ENCODE measurements at places on chromosomes 16 and 17. TPM values are rescaled to one million over a fixed set of nuclear protein-coding genes. Genes with fewer than 3 reads are reported as not detected.

DHRS7C gene
- total RNA-seq, result not detected

DNA sequence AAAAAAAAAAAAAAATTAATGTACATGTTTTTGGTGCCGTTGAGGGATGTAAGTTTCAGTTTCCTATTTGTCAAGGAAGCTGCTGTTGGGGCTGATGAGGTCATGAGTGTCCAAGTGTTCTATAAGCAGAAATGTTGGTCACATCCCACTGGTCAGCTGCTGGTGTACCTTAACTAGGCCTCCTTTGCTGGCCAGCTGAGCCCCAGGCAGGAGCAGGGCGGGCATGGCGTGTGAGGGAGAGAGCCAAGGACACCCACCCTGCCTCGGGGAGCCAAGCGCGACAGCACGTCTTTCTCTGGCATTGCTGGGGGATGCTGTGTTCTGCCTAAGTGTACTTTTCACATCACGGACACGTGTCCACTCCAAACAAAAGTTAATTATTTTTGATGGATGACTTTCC, 108.1 kb upstream of the CDC42EP4 start:
- DNase-seq, result no peak
- H3K27ac ChIP-seq, result no peak overlapping the region
- no peak overlapping the region for H3K4me3 ChIP-seq
- no peaks in the 10 kb centered on the region for H3K36me3 ChIP-seq
- H3K4me1 ChIP-seq, result no peaks in the 10 kb centered on the region
- H3K27me3 ChIP-seq, result no peaks in the 10 kb centered on the region

GPR142 gene
- total RNA-seq, result not detected

CRYM gene
- total RNA-seq, result not detected

RGS11 gene
- total RNA-seq, result not detected

GRCh38 chr17:64520359-64520758, 13.6 kb downstream of the CEP95 start:
- H3K27me3 ChIP-seq, result no peaks in the 10 kb centered on the region
- no peak overlapping the region for H3K27ac ChIP-seq
- no peak overlapping the region for H3K4me3 ChIP-seq
- H3K36me3 ChIP-seq, result peaks cover 29% of the 10 kb centered on the region
- peaks cover 9% of the 10 kb centered on the region for H3K4me1 ChIP-seq

DNA sequence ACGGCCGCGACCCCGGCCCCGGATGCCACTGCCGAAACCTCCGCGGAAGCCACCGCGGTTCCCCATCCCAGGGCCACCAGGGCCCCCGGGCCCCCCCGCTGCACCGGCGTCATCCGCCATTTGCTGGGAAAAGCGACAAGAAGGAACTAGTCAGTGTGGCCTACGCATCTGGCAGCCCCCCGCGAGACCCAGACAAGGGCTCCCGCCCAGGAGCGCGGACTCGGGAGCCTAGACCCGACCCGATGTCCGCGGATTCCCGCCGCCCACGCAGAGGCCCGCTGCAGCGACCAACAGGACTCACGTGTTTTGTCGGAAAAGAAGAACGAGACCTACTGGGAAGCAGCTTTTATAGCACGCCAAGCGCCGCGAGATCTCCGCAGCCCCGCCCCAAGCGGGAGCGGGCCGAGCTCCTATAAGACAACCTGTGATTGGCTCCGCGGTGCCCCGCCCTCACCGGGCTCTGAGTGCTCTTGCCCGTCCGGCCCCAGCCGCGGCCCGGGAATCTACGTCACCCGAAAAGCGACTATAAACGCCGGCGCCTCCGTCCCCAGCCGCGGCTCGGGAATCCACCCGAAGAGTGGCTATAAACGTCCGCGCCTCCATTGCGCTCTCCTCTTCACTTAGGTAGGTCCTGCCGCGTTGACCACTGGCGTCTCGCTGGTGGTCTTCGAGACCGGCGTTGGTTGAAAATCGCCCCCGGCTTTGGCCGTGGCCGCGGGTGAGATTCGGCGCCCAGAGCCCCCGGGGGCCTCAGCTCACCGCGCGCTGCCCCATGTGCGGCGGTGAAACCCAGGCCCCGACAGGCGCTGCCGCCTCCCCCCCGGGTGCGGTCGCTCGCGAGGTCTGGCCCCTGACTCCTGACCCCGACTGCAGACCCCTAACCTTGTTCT, at the start of gene RPS2:
Gene RPS2 (minus strand): TSS at position 321 of the 890 bp plus-strand sequence. CDS start 201 bp downstream, at position 120.
- H3K4me1 ChIP-seq, result peaks cover 33% of the 10 kb centered on the region
- no peaks in the 10 kb centered on the region for H3K27me3 ChIP-seq
- DNase-seq, result peak; percentile 99
- peak within 1 kb of the TSS; percentile 98 for H3K4me3 ChIP-seq
- peak within 1 kb of the TSS; percentile 96 for H3K27ac ChIP-seq

GRCh38 chr16:23354246-23354645, 52.1 kb downstream of the SCNN1B start:
- peaks cover 4% of the 10 kb centered on the region for H3K27me3 ChIP-seq
- no peak for DNase-seq
- no peak overlapping the region for H3K27ac ChIP-seq
- no peaks in the 10 kb centered on the region for H3K4me1 ChIP-seq
- no peak overlapping the region for H3K4me3 ChIP-seq

DNAH17 gene
- total RNA-seq, result 0.45 TPM

DNA sequence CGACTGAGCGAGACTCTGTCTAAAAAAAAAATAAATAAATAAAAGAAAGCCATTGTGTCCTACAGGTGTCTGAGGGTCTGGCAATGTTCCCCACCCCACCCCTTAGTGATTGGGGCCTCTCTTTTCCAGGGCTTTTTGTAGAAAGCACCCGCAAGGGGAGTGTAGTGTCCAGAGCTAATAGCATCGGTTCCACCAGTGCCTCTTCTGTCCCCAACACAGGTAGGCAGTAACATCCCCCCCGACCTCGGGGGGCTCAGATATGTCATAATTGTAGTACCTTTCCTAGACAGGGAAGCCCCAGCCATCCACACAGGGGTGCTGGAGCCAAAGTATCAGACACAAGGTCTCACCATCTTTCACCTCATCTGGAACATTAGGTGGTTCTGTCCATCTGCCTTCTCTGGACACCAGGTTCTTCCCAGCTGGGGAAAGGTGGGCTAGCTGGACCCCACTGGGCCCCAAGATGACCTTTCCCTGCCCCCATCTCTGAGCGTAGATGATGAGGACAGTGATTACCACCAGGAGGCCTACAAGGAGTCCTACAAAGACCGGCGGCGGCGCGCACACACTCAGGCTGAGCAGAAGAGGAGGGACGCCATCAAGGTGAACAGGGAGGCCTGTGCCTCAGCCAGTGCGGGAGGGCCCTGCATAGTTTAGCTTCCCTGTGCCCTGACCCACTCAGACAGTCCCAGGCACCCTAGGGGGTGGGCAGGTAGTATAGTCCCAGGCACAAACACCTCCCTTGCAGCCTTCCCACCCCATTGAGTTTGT, 1.6 kb downstream of the MLX start:
- no peak for DNase-seq
- H3K27ac ChIP-seq, result peak overlapping the region; percentile 93
- no peaks in the 10 kb centered on the region for H3K27me3 ChIP-seq
- H3K4me3 ChIP-seq, result peak overlapping the region; percentile 96
- H3K36me3 ChIP-seq, result peaks cover 63% of the 10 kb centered on the region
- H3K4me1 ChIP-seq, result peaks cover 46% of the 10 kb centered on the region

HOXB13 gene
- total RNA-seq, result not detected

DNA sequence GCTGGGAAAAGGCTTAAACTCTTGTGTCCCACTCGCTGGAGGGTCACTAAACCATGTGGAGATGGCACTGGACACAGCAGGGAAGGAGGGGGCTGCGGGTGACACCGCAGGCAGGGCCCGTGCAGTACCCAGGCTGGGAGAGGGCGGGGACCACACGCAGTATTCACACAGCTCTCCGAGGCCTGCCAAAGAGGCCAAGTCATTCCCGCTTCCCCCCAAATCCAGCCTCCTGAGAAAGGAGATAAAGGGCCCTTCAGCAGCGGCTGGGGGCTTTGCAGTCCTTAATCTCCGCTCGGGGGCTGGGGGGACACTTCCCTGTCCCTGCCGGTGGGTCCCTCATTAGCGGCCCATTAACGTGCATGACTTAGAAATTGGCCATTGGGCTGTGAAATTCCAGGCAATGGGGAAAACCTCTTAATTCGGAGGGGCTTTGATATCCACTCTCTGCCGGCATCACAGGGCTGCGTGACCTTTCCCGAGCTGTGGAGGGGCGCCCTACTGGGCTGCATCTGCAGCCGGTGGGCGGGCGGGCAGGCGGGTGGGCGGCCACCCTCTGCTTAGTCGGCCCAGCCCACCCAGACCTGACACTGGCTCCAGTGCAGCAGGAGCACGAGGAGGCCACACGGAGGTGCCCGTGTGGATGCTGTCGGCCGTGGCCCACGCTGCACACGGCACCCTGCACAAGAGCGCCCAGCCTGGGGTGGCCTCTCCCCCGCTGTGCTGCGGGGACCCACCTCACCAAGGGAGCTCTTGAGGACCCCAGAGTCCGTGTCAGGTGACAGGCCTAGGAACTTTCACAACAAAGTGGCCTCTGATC, 2.6 kb upstream of the SLC38A8 start:
- peaks cover 21% of the 10 kb centered on the region for H3K27me3 ChIP-seq
- H3K4me3 ChIP-seq, result no peak overlapping the region
- no peak for DNase-seq
- no peaks in the 10 kb centered on the region for H3K36me3 ChIP-seq
- H3K27ac ChIP-seq, result no peak overlapping the region

GRCh38 chr16:546909-547770, 13.1 kb upstream of the PRR35 start:
- H3K4me1 ChIP-seq, result no peaks in the 10 kb centered on the region
- peak; percentile 56 for DNase-seq
- no peak overlapping the region for H3K27ac ChIP-seq
- H3K27me3 ChIP-seq, result no peaks in the 10 kb centered on the region
- no peak overlapping the region for H3K4me3 ChIP-seq
- peaks cover 4% of the 10 kb centered on the region for H3K36me3 ChIP-seq

GRCh38 chr16:6958184-6958583, 374.5 kb upstream of the RBFOX1 start:
- H3K27ac ChIP-seq, result no peak overlapping the region
- H3K36me3 ChIP-seq, result no peaks in the 10 kb centered on the region
- no peaks in the 10 kb centered on the region for H3K27me3 ChIP-seq

- DNase-seq, result no peak
- peaks cover 1% of the 10 kb centered on the region for H3K27me3 ChIP-seq
- H3K36me3 ChIP-seq, result no peaks in the 10 kb centered on the region
- H3K27ac ChIP-seq, result no peak overlapping the region
- H3K4me1 ChIP-seq, result no peaks in the 10 kb centered on the region
These were observed 271.5 kb downstream of the SOX9 start for GRCh38 chr17:72392056-72393010.

- DNase-seq, result no peak
- H3K27me3 ChIP-seq, result no peaks in the 10 kb centered on the region
- peaks cover 59% of the 10 kb centered on the region for H3K4me1 ChIP-seq
These were observed 531 bp upstream of the HASPIN start for GRCh38 chr17:3723188-3723555.

GRCh38 chr16:80260906-80261311, 279.9 kb upstream of the DYNLRB2 start:
- H3K4me1 ChIP-seq, result no peaks in the 10 kb centered on the region
- H3K27ac ChIP-seq, result no peak overlapping the region
- H3K36me3 ChIP-seq, result no peaks in the 10 kb centered on the region
- H3K27me3 ChIP-seq, result peaks cover 9% of the 10 kb centered on the region
- H3K4me3 ChIP-seq, result no peak overlapping the region

GRCh38 chr17:4768298-4768697, 3.4 kb upstream of the TM4SF5 start:
- no peak overlapping the region for H3K4me3 ChIP-seq
- H3K36me3 ChIP-seq, result no peaks in the 10 kb centered on the region
- no peaks in the 10 kb centered on the region for H3K27me3 ChIP-seq

NUDT16L1 gene
- 22.3 TPM for total RNA-seq

DNA sequence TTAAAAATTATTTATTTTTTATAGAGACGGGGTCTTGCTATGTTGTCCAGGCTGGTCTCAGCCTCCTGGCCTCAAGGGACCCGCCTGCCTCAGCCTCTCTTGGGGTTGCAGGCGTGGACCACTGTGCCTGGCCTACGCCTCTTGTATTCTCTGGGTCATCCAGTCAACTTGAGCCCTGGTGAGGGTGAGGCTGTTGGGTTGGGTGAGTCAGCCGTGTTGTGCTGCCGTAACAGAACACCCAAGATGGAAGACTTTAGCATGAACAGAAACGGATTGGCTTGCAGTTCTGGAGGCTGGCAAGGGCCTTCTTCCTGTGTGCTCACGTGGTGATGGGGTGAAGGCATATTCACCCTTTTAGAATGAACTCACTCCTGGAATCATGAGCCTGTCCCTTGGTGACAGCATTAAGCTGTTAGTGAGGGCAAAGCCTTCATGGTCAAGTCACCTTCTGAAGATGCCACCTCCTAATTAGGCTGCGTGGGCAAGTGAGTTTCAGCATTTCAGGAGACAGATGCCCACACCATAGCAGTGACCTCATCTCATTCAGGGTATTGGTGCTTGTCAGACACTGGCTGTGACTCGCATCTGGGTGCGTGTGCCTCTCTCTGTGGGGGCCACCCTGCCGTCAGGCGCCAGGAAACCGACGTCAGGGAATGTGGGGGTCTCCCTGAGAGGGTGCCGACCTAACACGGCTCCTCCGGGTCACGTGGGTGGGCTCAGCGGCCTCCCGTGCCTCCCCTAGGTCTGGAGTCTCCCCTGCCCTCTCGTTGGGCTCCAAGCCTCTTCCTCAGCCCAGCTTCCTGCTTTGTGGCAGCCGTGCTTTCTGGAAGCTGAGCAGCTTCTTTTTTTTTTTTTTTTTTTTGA, 49.8 kb downstream of the WDR45B start:
- DNase-seq, result no peak
- H3K27me3 ChIP-seq, result no peaks in the 10 kb centered on the region
- no peak overlapping the region for H3K4me3 ChIP-seq
- no peak overlapping the region for H3K27ac ChIP-seq
- H3K36me3 ChIP-seq, result peaks cover 35% of the 10 kb centered on the region

- H3K27me3 ChIP-seq, result peaks cover 29% of the 10 kb centered on the region
- H3K36me3 ChIP-seq, result no peaks in the 10 kb centered on the region
- no peak overlapping the region for H3K4me3 ChIP-seq
- DNase-seq, result no peak
- H3K27ac ChIP-seq, result no peak overlapping the region
These were observed 143.0 kb downstream of the ENGASE start for GRCh38 chr17:79217473-79218135.

GRCh38 chr17:65896889-65897288, 295.0 kb downstream of the CEP112 start:
- no peaks in the 10 kb centered on the region for H3K4me1 ChIP-seq
- H3K36me3 ChIP-seq, result no peaks in the 10 kb centered on the region
- H3K27ac ChIP-seq, result no peak overlapping the region
- H3K4me3 ChIP-seq, result no peak overlapping the region

Data from activated CD8-positive, alpha-beta T cell treated with anti-CD3 and anti-CD28 coated beads for 36 hours (primary cell).